ENCODE measurements at places on chromosomes 2 and 18.

DNA sequence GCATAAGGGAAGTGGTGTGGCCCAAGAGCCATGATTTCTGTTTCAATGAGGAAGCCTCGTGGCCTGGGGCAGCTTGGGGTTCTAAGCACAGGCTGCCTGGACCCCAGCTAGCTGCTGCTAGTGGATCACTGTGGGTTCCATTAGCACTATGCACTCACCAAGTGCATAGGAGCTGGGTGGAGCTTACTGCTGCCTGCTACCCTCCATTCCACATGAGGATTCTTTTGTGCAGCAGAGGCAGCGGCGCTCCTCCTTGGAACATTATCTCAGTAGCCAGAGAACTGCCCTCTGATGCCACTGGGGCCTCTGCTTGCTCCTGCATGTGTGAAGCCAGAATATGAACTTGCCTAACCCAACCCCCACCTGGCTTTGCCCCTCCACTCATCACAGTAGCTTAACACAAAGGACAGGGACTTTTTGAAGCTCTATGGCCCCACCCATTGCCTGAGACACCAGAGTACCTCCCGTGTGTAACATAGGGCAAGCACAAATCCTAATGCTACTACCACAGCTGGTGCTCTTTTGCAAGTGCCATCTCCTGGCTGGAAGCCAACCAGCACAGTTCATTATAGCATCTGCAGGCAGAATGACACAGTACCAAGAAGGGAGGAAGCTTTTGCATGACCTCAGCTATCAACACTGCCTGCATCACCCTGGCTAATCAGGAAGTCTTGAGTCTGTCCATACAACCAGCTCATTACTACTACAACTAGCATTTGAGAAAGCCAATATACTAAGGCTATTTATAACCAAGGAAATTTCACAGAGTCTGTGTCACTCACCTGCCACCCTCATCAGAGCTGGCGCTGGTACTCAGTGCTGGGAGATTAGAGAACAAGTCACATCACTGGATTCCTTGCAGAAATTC, 297.0 kb upstream of the GULP1 start:
- peak; percentile 56 for DNase-seq

DNA sequence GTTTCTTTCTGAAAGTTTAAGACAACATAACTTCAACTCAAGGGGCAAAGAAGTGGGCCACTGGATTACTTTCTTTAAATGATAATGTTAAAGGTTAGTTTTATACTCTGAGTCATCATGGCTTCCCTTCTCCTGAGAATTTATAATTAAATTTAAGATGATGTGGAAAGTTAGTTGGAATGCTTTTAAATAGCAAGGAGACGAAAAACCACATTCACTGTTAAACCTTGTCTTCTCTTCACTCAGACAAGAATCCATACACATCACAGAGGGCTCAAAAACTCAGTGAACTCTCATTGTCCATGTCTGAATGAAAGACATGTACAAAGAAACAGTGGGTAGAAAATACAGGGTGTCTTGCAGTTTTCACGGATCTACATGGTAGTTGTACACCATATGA, 65.6 kb downstream of the COL5A2 start:
- no peak for DNase-seq

DNA sequence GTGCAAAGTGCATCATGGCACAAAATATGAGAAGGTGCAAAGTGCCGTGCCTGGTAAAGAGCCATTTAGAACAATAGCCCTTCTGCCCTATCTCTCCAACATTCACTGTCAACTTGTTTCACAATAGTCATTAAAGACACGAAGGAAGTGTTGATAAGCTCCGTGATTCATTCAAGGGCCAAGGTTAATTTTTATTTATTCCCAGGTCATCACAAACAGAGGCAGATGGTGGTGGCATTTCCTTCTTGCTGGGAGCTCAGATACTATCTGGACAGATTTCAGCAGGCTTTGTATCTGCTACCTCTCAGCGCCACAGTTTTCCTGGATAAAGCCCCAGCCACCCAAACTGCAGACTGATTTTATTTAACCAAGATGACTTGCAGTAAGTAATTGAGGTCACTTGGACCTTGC, 309.3 kb downstream of the ZNF521 start:
- DNase-seq, result no peak

GRCh38 chr2:56183643-56184499, at the start of gene CCDC85A:
Gene CCDC85A (plus strand): TSS chr2:56183990. CDS start chr2:56184625, 635 bp downstream.
- peak; percentile 80 for DNase-seq

GRCh38 chr18:7307030-7307429, 76.1 kb downstream of the LRRC30 start:
- DNase-seq, result no peak

GRCh38 chr2:128198656-128199055, 107.7 kb downstream of the UGGT1 start:
- no peak for DNase-seq

- peak; percentile 94 for DNase-seq
Observed at GRCh38 chr2:237631007-237631785, 3.8 kb downstream of the LRRFIP1 start.

DNA sequence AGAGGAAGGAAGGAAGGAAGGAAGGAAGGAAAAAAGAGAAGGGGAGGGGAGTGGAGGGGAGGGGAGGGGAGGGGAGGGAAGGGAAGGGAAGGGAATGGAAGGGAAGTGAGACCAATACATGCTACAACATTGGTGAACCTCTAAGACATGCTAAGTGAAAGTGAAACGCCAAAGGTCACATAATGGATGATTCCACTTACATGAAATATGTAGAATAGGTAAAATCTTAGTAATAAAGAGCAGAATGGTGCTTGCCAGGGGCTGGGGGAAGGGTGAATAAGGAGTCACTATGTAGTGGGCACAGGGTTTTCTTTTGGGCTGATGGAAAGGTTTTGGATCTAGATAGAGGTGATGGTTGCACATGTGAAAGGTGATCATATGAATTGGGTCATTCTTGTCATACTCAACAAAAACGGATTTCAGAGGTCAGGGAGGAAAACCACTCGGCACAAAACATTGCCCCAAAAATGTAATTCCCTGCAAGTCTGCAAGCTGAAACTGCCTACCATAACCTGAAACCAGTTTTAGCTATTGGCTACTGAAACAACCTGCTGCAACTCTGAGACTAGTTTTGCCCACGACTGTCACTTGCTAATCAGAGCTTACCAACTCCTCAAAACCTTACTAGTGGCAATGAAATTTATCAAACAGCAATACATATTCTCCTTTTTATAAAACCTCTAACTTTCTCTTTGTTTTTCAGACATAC, 59.2 kb downstream of the CCDC141 start:
- DNase-seq, result no peak

GRCh38 chr2:238689871-238690389, 158.0 kb upstream of the TWIST2 start:
- no peak for DNase-seq

GRCh38 chr2:61109291-61109690, 43.6 kb downstream of the SANBR start:
- DNase-seq, result no peak

DNA sequence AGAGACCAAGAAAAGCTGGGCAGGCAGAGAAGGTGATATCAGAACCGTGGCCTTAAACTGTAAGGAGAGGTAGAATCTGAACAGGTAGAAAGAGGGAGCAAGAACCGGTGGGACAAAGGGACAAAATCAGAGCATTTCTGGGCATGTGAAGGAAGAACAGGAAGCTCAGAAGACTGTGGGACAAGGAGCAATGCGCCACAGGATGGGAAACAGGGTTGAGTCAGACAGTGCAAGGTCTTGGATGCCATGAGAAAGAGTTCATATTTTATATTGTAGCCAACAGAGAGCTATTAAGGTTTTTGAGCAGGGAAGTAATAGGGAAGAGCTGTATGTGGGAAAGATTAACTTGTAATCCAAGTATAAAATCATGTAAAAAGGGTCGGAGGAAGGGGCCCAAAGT, 106.4 kb upstream of the UGP2 start:
- DNase-seq, result peak; percentile 28

DNA sequence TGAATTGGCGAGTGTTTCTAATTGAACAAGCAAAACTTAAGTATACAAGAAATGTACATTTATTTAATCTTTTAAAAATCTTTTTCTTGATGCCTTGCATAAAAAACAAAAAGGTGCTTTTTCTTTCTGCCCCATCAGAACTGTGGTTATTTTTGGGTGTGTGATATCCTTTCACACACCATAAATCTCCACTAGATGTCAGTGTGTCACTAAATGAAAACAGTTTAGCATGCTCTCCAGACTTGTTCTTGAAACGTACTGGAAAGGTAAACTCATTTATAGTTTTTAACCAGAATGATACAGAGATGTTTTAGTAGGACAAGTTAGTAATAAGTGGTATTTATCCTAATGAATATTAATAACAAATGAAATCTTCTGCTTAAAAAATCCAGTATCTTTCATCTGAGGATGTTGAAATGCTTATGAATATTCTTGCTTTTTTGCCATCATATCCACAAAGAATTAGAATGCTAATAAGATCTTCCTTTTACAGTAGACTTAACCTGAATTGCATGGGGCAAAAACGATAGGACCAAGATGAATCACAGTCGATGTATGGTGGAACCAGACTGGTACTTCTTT, 96.8 kb downstream of the UBE2E3 start:
- peak; percentile 47 for DNase-seq

- no peak for DNase-seq
Observed at GRCh38 chr2:204982303-204982702, 437.0 kb downstream of the PARD3B start.

DNA sequence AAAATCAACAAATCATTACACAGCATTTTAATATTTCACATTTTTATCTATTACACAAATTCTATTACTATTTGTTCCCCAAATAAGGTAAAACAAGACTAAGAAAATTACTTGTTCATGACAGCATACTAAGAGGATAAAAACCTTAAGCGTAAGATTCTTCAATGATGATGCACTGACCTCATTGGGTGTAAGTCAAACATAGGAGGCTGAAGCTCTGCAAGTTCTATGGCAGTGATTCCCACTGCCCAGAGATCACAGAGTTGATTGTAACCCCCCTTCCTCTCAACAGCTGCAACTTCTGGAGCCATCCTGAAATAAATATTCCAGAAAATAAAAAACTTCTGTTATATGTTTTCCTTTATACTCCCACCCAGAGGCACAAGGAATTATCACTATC, 82.2 kb upstream of the CDKL4 start:
- DNase-seq, result peak; percentile 39

All from kidney tubule cell (primary cell).